ENCODE measurements at places on chromosomes 7 and 10.

- DNase-seq = no peak
Observed at GRCh38 chr10:94299417-94299816, 63.3 kb downstream of the NOC3L start.

GRCh38 chr7:105765846-105766245 lies 110.6 kb downstream of the ATXN7L1 start:
- no peak for DNase-seq

DNA sequence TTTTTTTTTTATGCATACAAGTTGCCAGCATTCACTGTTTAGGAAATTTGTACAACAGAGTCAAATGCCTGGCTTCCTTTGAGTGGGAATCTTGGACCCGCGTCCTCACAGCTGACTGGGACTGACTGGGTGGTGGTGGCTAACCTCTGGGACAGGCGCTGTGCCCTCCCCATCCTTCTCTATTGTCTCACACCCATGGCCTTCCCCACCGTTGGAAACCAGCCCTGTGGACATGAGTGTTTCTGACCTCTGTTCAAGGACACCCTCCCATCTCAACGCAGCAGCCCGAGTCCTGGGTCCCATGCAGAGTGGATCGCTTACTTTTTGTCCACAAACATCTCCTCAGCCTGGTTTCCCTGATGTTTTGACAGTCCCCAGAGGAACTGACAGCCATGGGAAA lies 125.1 kb upstream of the PPIF start:
- DNase-seq = no peak

DNA sequence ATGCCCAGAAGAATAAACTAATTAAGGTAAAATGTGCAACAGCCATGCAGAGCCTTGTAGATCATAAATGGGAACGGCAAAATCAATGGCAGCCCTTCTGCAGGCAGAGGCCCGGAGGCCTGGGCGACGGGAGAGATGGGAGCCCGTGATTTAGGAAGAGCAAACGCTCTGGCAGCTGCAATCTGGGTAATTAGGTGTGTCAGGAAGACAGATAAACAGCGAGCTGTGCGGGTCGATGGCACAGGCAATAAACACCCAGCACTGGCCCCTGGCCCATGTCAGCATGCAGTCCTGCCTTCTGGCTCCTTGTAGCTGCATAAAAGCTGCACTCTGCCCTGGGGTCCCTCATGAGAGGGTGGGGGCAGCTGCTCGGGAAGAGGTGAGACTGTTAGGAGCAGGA lies 78.0 kb downstream of the GOLGA7B start:
- DNase-seq = no peak

DNA sequence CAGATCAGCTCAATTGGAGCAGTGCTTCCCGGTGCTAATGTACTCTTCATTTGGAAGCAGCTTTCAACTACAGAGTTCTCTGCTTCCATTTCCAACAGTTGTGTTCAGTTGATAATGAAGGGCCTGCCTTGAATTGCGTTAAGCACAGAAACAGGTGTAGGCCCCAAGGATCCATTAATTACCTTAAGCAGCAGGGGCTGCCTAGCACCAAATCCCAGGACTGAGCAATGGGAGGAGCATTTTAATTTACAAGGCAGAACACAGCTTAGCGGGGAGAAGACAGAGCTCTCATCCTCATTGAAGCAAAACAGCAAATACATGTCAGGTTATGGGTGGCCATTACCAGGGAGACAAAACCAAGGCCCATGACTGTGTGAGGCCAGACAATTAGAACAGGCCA lies 349.6 kb downstream of the TFEC start:
- no peak for DNase-seq

DNA sequence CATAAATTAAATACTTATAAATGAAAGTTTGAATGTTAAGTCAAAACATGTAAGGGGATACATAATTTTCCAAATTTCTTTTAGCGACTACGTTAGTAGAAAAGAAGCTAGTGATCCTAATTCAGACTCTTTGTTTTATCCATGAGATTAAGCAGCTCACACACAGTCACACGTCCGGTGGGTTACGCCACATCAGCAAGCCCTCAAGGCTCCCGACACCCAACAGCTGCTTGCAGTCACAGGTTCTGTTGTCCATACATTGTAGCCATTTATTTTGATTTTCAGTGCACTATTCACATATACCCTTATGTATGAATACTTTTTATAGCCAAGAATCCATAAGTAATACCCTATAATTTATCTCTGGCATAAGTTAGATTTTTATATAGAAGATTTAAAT lies 39.5 kb downstream of the XRCC2 start:
- no peak for DNase-seq

DNA sequence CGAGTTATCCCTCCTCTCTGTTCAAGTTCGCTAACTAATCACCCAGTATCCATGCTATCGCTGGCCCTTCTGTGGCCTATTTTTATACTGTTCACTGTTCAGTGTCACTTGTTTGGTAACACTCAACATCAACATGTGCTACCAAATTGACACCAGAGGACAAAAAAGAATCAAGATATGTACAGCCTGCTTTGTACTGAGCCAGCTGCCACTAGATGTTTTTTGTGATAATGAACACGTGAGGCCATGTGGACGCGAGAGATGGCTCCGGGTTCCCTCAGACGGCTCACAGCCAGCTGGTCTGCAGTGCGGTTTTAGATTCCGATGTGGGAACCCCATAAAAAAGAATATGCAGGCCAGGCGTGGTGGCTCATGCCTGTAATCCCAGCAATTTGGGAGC lies 21.2 kb downstream of the CAV1 start:
- no peak for DNase-seq

GRCh38 chr7:1938788-1939433 lies 268.8 kb downstream of the ELFN1 start:
- no peak for DNase-seq

GRCh38 chr10:19817231-19817933 lies 1.1 kb downstream of the PLXDC2 start:
- no peak for DNase-seq

GRCh38 chr10:62084451-62084850 lies 183.0 kb downstream of the ARID5B start:
- no peak for DNase-seq

- no peak for DNase-seq
Observed at GRCh38 chr7:19020062-19020461, 97.4 kb downstream of the TWIST1 start.

- no peak for DNase-seq
Observed at GRCh38 chr10:94066411-94066810, 72.7 kb downstream of the PLCE1 start.

DNA sequence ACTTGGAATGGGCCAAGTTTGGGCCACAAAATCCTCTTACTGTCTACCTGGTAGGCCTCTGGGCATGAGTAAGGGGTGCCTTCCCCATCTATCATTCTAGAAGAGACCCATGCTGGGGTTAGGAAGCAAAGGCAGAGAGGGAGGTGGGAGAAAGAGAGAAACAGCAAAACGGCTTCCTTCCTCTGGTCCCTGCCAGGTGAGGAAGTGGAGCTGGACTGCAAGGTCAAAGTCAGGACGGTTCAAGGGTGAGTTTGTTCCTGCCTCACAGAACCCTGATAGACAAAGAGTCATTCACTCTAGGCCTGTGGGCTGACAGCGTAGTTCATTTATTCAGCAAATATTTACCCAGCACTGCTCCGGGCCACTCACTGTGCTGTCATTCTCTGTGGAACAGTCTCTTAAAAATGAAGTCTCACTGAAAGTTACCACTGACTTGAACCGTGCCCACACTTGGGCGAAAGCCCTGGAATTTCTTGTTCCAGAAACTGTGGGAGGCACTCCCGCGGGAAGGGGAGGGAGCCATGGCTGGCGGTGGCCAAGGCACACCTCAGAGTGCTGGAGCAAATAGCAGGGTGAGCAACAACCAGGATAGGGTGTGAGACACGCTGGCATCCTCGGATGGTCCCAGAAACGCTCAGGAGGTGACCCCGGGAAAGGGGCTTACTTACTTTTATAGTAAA lies 26.2 kb upstream of the ECHDC3 start:
- no peak for DNase-seq

GRCh38 chr7:7793921-7794320 lies 75.5 kb upstream of the RPA3 start:
- DNase-seq = no peak

GRCh38 chr7:15891151-15891881 lies 204.8 kb upstream of the MEOX2 start:
- no peak for DNase-seq

DNA sequence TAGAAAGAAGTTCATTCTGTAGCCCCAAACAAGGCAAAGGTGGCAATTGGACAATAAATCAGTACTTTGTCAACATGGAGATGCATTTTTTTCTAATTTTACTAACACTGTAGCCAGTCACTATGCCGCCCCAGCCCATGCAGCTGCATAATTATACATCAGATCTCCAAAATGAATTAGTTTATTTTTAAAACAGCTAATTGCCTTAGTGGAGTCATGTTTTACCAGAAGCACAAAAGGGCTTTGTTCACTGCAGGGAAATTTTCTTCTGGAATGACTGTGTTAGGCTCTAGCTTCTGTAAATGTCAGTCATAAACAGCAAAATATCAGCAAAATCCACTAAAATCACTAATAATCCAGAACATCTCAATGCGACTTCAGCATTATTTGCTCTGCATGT lies 20.1 kb upstream of the HDAC9 start:
- DNase-seq = no peak

DNA sequence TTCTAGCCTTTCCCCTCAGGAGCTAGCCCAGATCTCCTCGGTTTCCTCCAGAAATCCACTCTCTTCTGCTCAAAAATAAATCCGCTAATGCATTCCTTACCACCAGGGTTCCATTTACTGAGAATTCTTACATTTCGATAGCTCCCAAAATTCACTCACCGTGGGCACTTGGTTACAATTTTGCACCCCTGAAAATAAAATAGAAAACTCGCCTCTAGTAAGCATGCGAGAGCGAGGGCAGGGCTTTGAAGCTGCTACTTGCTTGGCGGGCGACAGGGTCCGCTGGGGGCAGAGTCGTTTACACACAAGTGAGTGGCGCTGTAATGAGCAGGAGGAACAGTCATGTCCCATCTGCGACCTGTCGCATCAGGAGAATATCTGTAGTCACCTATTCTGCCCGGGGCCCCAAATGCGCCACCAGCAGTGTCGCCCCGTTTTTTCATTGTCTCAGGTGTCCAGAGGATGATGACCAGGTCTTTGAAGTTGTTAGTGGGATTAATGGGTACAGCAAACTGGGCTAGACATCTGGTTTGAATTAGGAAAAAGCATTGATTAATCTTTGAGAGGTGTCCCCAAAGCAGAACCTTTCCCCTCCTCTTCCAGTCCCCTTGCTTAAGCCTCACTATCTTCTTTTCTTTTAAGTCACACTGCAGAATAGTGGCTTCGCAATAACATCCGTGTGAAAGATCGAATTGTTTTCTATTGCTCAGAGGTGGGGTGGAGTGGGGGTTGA lies 1.2 kb upstream of the MEOX2 start:
- DNase-seq = no peak

DNA sequence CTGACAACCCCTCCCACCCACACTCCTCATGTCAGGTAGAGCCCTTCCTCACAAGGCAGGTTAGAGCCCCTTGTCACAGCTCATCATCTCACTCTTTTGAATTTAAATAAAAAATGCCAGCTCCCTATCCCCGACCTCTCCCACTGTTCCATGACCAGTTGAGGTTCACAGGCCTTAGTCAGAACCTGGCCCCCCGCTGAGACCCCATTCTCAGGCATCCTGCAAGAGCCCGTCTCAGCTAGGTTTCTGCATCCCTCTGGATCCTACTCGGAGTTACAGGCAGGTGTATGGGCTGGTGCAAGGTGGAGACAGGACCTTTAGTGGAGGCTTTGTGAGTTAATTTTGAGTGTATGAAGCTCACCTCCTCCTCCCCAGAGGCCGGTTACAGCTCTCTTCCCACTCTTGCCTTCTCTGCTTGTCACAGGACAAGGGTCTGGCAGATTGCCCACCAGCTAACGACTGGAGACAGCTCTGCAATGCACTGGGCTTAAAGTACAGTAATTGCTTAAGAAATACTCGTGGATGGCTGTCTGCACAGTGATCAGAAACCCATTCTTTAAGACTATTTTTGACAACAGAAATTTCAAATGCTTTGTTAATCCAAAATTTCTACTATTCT lies 394.9 kb upstream of the DPP6 start:
- DNase-seq = no peak

DNA sequence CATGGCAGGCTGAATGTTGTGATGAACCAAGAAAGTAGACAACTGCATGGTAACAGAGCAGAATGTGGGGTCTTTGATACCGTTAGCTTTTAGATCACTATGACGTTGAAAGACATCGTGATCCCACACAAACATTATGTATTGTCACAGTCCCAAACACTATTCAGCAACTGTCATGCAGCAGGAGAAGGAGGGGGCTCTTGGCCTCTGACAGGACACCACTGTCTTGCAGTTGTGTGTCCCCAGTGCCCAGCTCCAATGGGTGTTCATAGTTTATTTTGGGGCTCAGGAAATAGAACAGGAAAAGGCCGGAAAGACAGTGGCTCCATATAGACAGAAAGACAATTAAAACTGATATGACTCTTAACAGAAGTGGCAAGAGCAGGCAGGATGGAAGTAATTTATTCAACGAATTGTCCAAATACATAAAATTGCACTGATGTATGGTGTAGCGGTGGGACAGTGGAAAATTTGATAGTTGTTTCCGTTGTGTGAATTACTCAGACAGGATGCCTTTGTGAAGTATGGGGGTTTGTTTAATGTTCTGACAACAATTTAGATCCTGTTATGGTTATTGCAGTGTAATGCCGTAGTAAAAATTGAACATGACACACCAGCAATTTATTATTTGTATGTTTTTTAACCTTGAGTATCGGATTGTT lies 292.0 kb downstream of the LRMDA start:
- no peak for DNase-seq

GRCh38 chr7:48548667-48549066 lies 375.7 kb upstream of the CDC14C start:
- no peak for DNase-seq

GRCh38 chr7:48078470-48078869 lies 10.6 kb upstream of the UPP1 start:
- DNase-seq = no peak

GRCh38 chr10:74949034-74949832 lies 122.8 kb downstream of the KAT6B start:
- DNase-seq = no peak

DNA sequence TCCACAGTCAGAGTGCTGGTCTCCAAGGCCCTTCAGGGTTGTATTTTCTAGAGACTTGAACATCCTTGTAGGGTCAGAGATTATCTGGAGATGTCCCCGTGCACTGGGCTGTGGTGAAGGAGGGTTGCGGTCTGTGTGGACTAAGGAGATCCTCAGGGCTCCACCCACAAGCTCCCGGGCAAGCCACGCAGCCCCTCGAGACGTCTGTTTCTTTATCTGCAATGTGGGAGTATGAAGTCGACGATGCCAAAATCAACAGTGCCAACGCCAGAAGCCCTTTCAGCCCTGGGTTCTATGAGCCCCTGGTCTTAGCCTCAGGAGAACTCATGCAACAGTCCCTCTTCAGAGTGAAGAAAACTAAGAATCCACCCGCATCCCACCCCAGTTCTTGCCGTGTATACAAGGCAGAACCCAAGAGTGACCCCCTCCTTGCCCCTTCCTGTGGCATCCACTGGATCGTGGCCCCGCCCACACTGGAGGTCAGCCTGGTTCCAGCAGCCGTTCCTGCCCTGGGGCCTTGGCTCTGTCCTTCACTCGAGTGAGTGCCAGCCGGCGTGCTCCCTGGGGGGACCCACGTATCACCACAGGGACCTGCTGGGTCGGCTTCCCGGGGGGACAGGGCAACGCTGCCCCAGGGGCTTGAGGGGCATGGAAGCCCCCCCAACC lies 6.0 kb upstream of the SHH start:
- no peak for DNase-seq

Data from stimulated activated CD8-positive, alpha-beta memory T cell treated with anti-CD3 and anti-CD28 coated beads, Interleukin-4, amount 100 ng/mL, for 24 hours (primary cell).